ENCODE measurements at places on chromosomes 12 and 14.
A peak's percentile ranks its signal among the peaks of the same experiment; 100 is the strongest.

DNA sequence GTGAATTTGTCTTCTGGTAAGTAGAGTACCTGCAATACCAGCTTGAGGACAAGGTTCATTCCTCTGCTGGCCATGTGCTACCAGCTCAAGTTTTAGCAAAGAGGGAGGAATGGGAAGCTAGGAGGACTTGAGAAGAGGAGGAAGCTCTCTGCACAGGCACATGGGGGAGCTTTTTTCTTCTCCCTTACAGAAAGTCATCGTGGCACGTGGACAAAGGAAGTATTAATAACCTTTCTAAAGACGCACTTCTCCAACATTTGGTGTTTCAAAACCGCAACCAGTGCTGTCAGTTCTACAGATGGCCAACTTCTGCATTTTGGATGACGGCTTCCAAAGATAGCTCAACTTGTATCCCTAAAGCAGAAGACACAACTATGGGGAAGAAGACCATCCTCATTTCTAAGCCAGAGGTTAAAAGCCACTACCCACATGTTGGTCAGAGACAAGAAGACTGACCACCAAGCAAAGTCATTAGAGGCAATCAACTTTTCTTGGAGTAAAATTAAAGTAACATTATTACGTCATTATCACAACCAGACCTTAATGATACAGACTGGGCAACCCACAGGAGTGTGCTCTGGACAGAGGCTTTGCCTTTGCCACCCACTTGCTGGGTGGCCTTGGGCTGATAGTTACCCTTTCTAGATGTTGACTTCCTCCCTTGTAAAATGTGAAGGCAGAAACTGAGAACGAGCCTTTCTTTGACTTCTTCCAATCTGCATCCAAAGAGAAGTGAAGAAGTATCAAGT, 12.3 kb upstream of the TMED10 start:
- no peak for DNase-seq

DNA sequence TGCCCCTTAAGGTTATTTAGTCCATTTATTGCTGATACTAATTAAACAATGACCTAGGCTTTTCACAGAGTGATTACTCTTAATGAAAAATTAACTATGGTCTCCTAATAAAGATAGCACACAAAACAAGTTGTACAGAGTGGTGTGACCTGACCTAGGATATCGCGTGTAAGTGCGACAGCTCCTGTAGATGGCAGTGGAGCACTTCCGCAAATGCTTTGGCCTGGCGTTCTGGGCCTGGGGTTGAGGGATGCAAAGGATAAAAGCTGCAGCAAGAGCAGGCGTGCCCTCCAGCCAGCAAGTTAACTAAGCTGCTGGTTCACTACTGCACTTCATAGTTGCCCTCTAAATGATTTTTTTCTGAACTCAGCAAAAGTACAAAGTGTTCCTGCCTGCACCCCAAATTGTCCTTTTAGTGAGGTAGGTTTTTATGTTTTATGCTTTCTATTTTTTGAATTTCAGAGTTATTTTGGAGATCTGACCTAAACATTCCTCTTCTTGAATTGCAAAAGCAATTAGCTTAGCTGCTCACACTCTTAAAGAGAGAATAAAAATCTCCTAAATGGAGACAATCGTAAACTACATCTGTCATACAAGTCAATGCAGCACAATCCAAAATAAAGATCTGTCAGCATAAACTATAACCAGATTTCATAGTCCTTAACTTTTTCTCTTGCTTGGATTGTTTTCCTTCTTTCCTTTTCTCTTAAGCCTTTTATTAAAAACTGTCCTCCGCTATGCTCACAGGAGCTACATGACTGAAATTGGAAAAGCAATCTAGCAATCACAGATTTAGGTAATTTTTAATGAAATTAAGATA, 379.6 kb downstream of the LRIG3 start:
- peak; percentile 71 for DNase-seq

DNA sequence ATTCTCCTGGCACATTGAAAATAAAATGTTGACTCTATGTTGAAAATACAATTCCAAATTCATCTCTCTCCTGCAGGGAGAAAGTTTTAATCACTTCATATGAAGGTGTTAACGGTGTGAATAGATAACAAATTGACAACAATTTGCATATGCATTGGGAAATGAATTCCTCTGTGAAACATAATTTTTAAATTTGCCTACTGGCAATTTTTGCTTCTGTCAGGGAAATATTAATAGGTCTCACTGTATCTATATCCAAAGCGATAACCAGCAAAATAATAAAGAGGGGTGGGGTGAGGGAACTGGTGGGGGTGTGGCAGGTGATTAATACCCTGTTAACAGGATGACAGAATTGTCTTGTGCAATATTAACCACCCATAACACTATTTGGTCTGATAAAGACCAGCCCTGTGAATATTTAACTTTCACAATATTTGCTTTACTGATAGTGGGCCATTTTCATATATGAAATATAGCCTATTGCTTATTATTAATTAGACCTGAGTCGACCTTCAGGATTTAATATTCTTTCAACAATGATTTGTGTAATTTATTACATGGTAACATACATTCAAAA, 239.0 kb upstream of the SSTR1 start:
- no peak for DNase-seq

- DNase-seq: no peak
Measured at GRCh38 chr12:98948343-98948949, 303.4 kb downstream of the APAF1 start.

- no peak for DNase-seq
Measured at GRCh38 chr12:79873201-79873600, 61.7 kb downstream of the PPP1R12A start.

DNA sequence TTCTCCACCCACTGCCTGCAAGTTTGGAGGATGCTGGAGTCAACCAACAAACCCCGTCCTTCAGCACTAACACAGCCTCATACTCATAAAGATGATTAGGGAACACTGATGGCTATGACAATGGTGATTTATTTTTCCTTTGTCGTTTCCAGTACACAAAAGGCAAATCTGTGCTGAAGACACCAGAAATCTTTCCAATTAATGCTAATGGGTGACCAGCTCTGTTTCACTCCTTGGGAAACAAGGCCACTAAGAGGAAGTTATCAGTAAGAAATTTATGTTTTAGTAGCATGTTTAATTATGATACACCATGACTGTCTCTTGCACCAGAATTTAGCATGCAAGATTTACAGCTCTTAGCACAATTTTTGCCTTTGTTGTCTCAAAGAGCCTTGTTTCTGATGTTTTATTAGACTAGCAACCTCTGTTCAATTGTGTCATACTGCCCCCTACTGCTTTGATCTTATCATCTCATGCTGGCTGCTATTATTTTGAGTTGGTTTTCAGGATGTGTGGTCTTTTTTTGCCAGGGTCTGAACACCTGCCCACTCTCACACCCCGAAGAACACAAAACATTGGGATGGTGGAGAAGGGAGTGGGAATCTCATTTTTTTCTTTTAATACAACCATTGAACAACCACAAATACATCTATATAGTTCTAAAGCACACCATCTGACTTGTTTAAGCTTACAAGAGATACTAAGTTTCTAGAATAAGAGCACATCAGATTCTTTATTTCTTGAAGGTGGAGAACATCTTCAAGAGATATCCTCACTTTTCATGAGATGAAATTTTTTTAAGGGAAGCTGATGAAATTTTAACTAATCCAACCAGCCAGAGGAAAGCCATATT, 160.9 kb downstream of the SPTSSA start:
- DNase-seq: peak; percentile 58

- no peak for DNase-seq
Measured at GRCh38 chr12:106764220-106764619, 10.3 kb upstream of the RIC8B start.

GRCh38 chr14:98951031-98951430, 321.0 kb downstream of the BCL11B start:
- no peak for DNase-seq

All from AG20443 (cell line).